ENCODE measurements at places on chromosomes 7 and 10. TPM values are rescaled to one million over a fixed set of nuclear protein-coding genes. Genes with fewer than 3 reads are reported as not detected.

DNA sequence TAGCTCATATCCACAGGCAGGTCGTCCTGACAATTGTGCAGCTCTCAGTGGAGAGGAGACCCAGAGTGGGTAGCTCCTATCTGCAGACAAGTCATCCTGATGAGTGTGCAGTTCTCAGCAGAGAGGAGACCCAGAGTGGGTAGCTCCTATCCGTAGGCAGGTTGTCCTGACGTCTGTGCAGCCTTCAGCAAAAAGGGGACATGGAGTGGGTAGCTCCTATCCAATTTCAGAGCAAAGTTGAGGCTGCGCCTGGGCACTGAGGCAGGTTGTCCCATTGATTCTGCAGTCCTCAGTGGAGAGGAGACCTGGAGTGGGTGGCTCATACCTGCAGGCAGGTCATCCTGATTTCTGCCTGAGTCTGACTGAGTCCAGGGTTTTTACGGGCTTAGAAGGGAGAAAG lies 111.8 kb downstream of the HPSE2 start:
- DNase-seq: no peak

GRCh38 chr10:130740915-130741750 lies 570.4 kb downstream of the TCERG1L start:
- DNase-seq: no peak

DNA sequence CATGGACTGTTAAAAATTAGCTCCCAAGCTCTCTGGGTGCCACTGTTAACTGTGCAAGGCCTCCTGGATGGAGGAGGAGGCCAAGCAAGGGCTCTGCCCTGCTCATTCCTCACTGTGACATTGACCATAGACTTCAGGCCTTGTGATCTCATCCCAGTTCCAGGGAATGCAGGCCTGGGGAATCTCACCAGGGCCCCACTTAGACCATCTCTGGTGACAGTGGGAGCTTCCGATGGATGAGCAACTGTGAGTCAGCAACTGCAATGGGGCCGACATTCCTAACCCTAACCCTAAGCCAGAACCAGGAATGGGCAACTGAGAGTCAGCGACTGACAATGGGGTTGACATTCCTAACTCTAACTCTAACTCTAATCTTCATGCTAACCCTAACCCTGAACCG lies 50.4 kb upstream of the MSMB start:
- no peak for DNase-seq

- peak; percentile 53 for DNase-seq
These were observed at the start of gene FGL2 for GRCh38 chr7:77199013-77199966. TSS of gene FGL2 (minus strand) at chr7:77199819. CDS start at chr7:77199793, 26 bp downstream.

DNA sequence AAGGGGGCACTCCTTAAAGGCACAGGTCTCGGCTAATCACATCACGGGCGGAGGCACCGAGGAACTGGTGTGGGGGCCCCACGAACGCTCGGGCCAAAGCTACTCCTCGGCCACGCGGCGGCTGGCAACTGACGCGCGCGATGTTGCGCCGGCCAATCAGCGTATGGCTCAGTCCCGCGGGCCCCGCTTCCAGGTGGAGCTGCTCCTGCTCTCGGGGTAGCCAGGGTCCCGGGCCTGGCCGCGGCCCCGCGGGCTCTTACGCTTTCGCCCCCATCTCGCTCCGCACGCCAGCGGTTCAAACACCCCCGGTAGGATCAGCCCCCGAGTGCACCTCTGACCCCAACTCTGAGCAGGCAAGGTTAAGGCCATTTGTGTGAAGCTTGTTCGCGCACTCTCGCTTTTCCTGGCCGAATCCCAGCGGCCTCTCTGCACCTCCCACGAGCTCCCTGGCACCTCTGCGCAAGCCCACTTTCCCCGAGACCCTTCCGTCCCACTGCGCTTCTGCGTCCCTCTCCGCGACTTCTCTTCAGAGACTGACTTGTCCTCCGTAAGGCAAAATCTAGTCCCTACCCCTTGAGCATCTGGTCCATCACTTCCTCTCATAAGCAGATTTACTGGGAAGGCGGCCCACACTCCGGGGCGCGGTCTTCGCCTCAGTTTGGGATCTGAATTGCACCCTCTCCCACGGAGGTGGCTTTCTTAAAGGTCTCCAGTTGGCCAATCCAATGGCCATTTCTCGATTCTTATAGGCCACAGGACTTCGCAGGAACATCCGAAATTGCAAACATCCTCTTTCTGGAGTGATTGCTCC lies 200.9 kb upstream of the TBX20 start:
- DNase-seq: no peak

DNA sequence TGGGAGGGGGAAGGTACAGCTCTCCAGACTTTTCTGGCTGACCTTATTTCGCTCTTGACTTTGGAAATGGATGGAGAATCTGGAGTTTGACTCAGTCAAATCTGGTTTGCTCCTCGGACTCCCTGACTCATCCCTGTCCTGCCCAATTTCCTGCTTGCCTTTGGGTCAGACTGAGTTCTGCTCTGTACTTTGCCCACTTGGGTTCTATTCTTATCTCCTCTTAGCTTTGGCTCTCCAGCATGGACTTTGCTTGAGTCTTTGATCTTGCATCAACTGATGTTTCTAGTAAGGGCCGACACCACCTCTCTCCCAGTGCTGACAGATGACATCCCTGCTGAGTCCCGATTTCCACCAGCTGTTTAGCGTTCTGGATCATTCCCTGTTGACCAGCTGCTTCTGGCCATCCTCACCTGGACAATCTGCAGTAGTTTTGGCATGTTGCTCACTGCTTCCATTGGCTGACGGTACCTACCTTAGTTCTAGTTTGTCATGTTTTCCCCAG lies 335.3 kb downstream of the SUGCT start:
- no peak for DNase-seq

GRCh38 chr7:49403844-49404243 lies 369.6 kb upstream of the VWC2 start:
- DNase-seq: no peak

GRCh38 chr7:140053812-140054539 lies 8.8 kb downstream of the PARP12 start:
- DNase-seq: no peak

The CRPPA gene
- 0.53 TPM for total RNA-seq

DNA sequence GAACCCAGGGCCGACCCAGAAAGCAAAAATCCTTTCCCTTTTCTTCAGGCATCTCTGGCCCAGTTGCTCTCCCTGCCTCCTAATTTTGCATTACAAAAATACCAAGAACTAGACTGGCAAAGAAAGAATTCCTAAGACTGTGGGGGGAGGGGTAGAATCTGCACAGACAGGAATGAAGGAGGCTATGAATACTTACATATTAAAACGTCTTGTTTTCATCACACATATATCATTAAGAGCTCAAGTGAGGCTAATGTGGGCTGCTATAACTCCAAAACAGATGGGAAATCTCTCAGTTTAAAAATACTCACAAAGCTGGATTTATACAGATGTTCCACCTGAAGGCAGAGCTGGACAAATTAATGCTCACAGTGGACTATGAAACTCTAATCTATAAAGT lies 29.2 kb upstream of the MKX start:
- DNase-seq: no peak

DNA sequence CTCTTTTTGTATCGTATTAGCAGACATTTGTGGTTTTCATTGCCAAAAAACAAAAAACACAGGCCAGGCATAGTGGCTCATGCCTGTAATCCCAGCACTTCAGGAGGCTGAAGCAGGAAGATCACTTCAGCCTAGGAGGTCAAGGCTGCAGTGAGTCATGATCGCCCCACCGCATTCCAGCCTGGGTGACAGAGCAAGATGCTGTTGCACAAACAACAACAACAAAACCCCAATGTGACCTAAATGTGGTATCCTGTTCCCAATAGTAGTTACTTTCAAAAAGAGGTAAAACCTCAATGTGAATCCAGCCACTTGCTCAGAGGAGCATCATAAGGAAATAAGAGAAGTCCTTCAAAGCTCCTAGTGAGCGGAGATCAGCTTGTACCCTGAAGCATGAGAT lies 45.8 kb upstream of the SKAP2 start:
- no peak for DNase-seq

- DNase-seq: no peak
These were observed 90.3 kb downstream of the TRRAP start for GRCh38 chr7:98968621-98969020.

- no peak for DNase-seq
These were observed 13.8 kb downstream of the STK32C start for GRCh38 chr10:132293813-132294520.

The GIMAP4 gene
- total RNA-seq: 140 TPM

The RADIL gene
- 0.15 TPM for total RNA-seq

- DNase-seq: no peak
These were observed 129.7 kb downstream of the SEMA3E start for GRCh38 chr7:83519240-83519639.

The TACR2 gene
- not detected for total RNA-seq

The SAMD9 gene
- 6.9 TPM for total RNA-seq

DNA sequence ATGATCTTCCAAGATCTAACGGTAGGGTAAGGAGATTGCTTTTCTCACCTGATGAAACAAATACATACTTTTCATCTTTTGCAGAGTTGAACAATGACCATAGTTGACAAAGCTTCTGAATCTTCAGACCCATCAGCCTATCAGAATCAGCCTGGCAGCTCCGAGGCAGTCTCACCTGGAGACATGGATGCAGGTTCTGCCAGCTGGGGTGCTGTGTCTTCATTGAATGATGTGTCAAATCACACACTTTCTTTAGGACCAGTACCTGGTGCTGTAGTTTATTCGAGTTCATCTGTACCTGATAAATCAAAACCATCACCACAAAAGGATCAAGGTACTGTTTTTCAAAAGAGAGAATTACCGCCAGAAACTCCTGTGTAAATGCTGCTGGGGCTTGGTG lies 79.9 kb downstream of the ANKRD61 start:
- no peak for DNase-seq

- no peak for DNase-seq
These were observed 175.9 kb downstream of the ZMYND11 start for GRCh38 chr10:310976-311639.

DNA sequence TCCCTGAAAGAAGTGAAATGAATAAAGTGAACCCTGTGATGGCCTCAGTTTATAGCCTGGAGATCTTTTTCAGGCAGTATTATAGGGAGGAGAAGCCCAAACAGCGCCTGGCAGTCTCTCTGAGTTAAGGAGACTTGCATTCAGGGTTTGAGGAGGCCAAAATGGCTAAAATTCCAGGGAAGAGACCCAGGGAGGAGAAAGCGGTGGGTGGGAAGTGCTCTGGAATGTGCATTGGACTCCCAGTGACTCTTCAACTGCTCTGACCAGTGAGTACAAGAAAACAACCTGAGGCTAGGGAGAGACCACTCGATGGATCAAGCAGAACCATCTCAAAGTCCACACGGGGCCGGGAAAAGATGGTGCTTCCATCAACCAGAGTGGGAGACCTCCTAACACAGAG lies 35.3 kb upstream of the EPHB6 start:
- no peak for DNase-seq

DNA sequence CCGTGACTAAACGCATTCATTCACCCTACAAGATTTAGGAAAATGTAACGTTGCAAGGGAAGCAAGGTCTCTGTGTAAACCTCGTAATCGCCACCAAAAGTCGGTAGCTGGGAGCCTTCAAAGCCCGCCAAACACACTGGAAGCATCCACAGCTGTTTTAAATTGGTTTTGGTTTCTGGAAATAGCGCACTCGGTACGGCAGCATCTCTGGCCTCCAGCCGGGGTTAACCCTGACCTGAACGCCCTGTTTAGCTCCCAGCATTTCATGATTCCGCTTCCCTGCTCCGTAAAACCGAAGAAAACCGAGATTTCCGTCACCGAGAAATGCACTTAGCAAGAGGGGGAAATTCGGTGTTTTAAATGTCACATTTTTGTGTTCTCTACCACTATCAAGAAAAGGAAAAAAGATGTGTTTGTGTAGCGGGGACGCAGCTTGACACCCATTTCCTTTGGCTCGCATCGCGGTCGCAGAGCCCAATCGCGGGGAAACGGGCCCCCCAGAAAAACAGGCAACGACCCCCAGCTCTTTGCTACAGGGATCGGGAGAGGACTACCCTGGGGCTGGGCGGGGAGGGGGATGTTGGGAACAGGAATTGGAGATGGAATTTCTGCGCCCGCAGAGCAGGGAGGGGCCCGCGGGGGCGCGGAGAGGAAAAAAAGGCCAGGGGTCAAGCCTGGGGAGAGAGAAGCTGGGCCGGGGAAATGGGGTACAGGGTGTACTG lies 646 bp downstream of the SGCE start:
- DNase-seq: no peak

GRCh38 chr7:151461096-151461941 lies 21.4 kb upstream of the CRYGN start:
- DNase-seq: no peak

GRCh38 chr10:43845121-43845520 lies 196.4 kb upstream of the ZNF32 start:
- no peak for DNase-seq

The TAS2R5 gene
- 1.3 TPM for total RNA-seq

DNA sequence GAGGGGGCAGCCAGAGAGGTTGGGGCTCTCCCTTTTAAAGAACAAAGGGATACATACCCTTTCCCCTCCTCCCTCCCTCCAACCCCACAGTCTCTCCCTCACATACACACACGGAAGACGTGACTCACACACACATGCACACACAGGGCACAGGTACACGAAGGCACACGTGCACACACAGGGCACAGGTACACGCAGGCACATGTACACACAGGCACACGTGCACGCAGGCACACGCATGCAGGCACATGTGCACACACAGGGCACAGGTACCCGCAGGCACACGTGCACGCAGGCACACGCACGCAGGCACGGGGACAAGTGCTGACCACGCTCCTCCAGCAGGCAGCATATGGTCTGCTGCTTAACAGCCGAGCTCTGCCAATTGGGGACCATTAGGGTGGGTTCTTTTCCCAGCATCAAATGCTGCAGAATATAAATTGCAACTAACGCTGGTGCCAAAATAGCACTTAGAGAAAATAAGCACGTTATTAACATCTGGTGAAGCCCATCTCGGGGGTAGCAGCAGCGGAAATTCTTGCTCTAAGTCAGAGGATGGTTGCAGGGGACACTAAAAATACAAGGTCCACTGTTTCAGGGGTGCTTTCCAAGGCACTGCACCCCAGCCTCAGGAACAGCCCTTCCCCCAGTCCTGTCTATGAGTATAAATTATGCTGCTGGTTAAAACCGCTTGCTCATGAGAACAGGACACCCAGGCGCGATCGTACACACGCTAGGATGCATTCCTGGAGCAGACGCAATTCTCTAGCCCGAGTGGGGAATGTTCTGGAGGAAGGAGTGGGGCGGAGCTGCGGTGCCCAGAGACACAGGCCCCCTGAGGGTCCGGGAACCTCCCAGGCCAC lies 55.2 kb upstream of the TNRC18 start:
- DNase-seq: no peak

DNA sequence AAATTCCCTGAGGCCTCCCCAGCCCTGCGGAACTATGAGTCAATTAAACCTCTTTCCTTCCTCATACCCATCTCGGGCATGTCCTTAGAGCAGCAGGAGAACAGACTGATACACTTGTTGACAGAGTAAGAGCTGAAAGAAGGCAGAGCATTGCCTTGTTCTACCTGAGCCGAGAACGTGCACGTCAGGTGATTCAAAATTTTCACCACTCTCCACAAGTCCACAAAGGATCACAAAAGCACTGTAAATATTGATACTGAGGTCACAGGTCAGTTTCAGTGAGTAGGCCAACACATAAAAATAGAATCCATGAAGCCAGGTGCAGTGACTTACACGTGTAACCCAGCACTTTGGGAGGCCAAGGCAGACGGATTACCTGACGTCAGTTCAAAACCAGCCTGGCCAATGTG lies 27.8 kb downstream of the DCLRE1C start:
- no peak for DNase-seq

- peak; percentile 34 for DNase-seq
These were observed 393 bp downstream of the ZNF467 start for GRCh38 chr7:149772956-149773434.

GRCh38 chr10:121753726-121754476 lies 155.7 kb upstream of the FGFR2 start:
- no peak for DNase-seq

Measured in activated CD4-positive, alpha-beta memory T cell treated with anti-CD3 and anti-CD28 coated beads for 36 hours (primary cell).